ENCODE measurements at places on chromosomes 4 and X. TPM values are rescaled to one million over a fixed set of nuclear protein-coding genes. Genes with fewer than 3 reads are reported as not detected.

GRCh38 chr4:604131-604530 is 21.2 kb upstream of the PDE6B start:
- no peaks in the 10 kb centered on the region for H3K36me3 ChIP-seq
- DNase-seq = no peak
- H3K27ac ChIP-seq = no peak overlapping the region
- no peaks in the 10 kb centered on the region for H3K4me1 ChIP-seq
- H3K4me3 ChIP-seq = no peak overlapping the region

- no peak for DNase-seq
- no peaks in the 10 kb centered on the region for H3K27me3 ChIP-seq
- no peaks in the 10 kb centered on the region for H3K36me3 ChIP-seq
- no peak overlapping the region for H3K4me3 ChIP-seq
- no peak overlapping the region for H3K27ac ChIP-seq
- H3K4me1 ChIP-seq = no peaks in the 10 kb centered on the region
These were observed 42.5 kb upstream of the LEF1 start for GRCh38 chr4:108210989-108211835.

DNA sequence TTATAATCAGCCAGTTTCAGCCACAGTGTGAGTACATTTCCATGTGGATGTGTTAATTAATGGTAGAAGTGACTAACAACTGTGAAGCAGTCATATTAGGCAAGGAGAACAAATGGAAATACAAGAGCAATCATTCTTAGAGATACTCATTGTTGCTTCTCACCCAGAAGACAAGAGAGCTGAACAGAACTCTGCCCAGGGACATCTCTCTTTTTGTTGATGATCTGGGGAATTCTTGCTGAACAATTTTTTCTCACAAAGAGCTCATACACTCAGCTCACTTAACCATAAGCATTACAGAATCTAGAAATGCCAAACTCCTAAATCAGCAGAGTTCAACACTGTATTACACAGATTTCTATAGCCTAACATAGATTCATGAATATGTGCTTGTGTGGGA is 150.1 kb downstream of the COMMD8 start:
- no peak overlapping the region for H3K4me3 ChIP-seq
- H3K27ac ChIP-seq = no peak overlapping the region
- H3K4me1 ChIP-seq = no peaks in the 10 kb centered on the region
- H3K36me3 ChIP-seq = no peaks in the 10 kb centered on the region
- no peak for DNase-seq
- no peaks in the 10 kb centered on the region for H3K27me3 ChIP-seq

DNA sequence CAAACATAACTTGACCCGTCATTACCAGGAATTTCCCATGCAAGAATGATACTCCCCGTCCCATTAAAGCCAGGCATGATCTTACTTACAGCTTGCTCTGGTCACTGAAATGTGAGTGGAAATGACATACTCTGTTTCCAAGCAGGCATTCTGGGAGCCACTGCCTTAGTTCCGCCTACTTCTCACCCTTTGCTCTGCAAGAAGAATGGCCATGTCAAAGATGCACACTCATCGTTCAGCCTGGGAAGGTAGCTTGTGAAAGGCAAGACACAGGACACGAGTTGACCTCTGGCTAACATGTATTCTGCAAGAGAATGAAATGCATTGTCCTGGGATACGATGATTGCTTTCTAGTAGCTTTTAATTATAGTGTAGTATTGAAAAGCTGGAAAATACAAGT is 1144.4 kb downstream of the NLGN4X start:
- no peak overlapping the region for H3K4me3 ChIP-seq
- no peak for DNase-seq
- no peak overlapping the region for H3K27ac ChIP-seq
- no peaks in the 10 kb centered on the region for H3K36me3 ChIP-seq

- DNase-seq = no peak
- H3K27ac ChIP-seq = no peak overlapping the region
- peaks cover 16% of the 10 kb centered on the region for H3K4me1 ChIP-seq
- peaks cover 42% of the 10 kb centered on the region for H3K36me3 ChIP-seq
- H3K4me3 ChIP-seq = no peak overlapping the region
These were observed 3.1 kb downstream of the ZMYM3 start for GRCh38 chrX:71250841-71251240.

DNA sequence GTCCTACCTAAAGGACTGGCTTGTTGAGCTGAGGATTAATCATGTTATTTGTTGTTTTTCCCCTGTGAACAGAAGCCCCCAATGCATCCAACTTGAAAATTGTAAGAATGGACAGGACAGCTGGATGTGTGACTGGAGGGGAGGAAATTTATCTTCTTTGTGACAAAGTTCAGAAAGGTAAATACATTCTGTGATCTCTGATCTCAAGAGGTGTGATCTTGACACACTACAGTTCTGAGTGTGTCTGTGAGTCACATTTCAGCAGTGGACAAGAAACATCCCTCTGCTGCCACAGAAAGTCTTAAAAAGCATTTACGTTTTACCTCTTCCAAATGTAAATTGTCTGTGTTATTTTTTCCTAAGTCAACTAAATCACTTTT is 79.3 kb downstream of the NFKB1 start:
- H3K4me1 ChIP-seq = no peaks in the 10 kb centered on the region
- no peaks in the 10 kb centered on the region for H3K27me3 ChIP-seq
- peaks cover 68% of the 10 kb centered on the region for H3K36me3 ChIP-seq
- no peak overlapping the region for H3K27ac ChIP-seq
- H3K4me3 ChIP-seq = no peak overlapping the region
- no peak for DNase-seq

- H3K27ac ChIP-seq = no peak overlapping the region
- no peak for DNase-seq
- H3K27me3 ChIP-seq = no peaks in the 10 kb centered on the region
- H3K4me3 ChIP-seq = no peak overlapping the region
These were observed 13.2 kb upstream of the PGRMC1 start for GRCh38 chrX:119222932-119223331.

Gene PROM1
- 4.8 TPM for total RNA-seq

Gene BEND2
- not detected for total RNA-seq

Gene TREX2
- 19.3 TPM for total RNA-seq
